ENCODE measurements at places on chromosomes 5 and 9.

- no peak for DNase-seq
Observed at GRCh38 chr5:180287868-180288267, 4.0 kb downstream of the MAPK9 start.

DNA sequence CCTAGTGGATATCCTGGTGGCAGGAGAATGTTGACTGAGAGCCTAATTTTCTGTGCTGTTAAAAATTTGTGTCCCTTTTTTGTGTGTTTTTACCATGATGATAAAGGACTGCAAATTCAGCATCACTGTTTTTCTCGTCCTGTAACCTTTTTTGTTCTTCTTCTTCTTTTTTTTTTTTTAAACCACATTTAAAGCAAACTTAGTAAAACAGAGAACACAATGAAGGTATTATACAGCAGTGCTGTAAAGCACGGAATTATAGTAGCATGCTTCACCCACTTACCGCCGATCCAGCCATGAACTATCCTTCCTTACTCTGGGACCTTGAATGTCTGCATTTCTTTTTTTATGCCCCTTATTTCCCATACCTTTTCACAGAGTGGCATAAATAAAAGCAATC lies 280.0 kb downstream of the ARHGAP26 start:
- no peak for DNase-seq

DNA sequence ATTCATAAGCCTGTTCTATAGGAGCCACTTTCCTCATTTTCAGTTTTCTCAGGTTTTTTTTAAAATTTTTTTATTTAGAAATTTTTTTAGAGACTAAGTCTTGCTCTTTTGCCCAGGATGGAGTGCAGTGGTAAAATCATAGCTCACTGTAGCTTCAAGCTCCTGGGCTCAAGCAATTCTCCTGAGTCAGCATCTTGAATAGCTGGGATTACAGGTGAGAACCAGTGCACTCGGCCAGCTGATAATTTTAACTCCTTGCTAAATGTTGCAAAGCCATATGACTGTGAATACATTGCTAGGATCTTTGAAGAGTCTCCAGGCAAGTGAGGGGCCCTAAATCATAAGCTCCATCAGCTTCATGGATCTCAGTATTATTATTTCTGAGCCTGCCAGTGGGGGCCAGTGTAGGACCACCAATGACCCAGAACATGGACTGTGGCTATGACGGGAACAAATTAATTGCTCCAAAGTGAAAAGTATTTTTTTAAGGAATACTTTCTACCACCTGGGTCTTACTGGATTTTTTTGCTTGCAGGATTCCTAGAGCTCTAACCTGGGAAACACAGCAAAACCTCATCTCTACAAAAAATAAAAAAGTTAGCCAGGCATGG lies 5.7 kb upstream of the GAPVD1 start:
- no peak for DNase-seq

- DNase-seq = no peak
Observed at GRCh38 chr5:109485030-109485429, 75.3 kb upstream of the PJA2 start.

All from foreskin keratinocyte (primary cell).